Activated CD8-positive, alpha-beta memory T cell treated with anti-CD3 and anti-CD28 coated beads, Interleukin-2, amount 10 ng/mL, durations not matched to agents 7 days and 5 days (primary cell): ENCODE measurements at places on chromosomes 6 and 20.
A peak's percentile ranks its signal among the peaks of the same experiment; 100 is the strongest.

DNA sequence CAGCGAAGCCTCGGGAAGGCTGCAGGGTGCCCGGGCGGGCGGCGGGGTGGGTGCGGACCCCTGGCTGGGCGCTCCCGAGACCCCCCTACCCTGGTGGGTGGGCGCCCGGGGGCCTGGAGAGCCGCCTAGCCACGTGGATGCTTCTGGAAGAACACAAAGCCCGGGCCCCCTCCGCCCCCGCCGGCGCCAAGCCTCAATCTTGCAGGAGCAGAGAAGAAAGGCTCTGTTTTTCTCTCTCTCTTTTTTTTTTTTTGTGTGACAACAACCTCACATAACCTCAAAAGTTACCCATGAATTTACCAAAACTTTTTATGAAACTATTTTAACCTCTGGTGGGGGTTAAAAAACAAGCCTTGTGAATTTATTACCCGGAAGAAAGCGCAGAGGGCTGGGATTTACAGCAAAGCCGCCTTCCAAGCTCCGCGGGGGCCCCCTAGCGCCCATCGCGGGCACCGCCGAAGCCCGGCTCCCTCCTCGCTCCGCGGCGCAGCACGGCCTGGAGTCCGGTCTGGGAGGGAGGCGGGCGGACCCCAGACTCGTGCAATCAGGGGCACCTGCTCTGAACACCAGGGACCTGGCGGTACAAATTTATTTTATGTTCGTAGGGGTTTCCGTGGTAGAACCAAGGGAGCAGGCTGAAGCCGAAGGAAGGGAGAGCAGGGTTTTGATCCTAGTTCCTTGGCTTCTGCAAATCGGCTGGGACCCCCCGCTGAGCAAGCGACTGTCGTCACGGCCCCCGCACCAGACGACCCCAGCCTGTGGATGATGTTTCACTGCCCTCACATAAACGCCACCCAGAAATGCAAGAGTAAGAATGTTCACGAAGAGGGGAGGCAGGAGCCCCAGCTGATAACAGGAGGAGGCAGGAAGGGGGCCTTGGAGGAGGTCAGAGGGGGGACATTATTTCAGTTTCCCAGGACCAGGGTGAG is 58.9 kb downstream of the ZNF831 start:
- DNase-seq, result peak; percentile 82

GRCh38 chr20:4406627-4407026 is 315.1 kb upstream of the PRND start:
- DNase-seq, result no peak

DNA sequence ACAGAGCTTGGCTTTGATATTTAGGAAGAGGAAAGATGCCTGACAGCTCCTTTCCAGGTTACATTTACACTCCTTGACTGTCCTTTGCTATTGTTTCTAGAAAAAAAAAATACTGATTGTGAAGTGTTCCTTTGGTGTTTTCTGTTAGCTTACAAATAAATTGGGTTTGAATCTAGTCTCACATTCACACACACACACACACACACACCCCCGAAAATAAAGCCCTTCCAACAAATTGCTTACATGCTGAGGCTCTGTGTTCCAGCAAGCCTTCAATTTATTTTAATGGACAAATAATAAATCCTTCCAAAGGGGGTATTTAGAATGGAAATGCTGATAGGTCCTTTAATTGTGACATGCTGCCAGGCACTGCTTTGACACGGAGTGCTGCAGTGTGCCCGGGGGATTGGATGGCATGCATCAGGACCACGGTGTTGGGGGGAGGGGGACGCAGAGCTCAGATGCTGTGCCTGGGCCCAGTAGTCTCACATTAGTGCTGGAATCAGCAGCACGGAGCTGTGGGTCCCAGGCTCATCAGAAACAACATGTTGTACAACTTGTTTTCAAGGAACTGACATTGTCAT is 199.9 kb downstream of the CD83 start:
- no peak for DNase-seq

DNA sequence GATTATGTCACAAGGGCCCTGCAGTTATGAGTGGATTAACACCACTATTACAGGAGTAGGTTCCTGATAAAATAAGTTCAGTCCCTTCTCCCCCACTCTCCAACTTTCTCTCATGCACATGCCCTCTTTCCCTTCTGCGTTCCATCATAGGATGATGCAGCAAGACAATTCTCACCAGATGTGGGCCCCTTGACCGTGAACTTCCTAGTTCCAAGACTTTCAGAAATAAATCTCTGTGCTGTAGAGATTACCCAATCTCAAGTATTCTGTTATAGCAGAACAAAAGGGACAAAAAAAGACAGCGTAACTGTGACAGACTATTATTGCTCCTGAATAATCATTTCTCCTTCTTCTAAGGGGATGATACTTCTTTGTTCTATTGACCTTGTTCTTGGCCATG is 33.8 kb upstream of the TMEM244 start:
- no peak for DNase-seq

GRCh38 chr6:121885399-121886152 is 450.1 kb downstream of the GJA1 start:
- no peak for DNase-seq

DNA sequence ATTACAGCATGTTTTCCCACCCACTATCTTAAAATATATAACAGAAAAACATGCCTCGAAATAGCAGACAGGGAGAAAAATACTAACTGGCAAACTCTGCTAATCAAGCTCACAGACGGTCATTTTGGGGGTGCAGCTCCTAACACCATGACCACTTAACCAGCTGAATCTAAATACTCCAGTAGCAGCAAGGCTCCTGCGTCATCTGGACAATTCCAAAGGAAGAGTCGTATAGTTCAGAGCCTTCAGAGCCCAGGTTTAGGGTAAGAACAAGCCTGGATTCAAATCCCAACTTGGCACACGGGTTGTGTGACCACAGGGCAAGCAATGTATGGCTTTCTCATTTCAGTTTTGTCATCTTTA is 81.3 kb upstream of the COL21A1 start:
- DNase-seq, result no peak

DNA sequence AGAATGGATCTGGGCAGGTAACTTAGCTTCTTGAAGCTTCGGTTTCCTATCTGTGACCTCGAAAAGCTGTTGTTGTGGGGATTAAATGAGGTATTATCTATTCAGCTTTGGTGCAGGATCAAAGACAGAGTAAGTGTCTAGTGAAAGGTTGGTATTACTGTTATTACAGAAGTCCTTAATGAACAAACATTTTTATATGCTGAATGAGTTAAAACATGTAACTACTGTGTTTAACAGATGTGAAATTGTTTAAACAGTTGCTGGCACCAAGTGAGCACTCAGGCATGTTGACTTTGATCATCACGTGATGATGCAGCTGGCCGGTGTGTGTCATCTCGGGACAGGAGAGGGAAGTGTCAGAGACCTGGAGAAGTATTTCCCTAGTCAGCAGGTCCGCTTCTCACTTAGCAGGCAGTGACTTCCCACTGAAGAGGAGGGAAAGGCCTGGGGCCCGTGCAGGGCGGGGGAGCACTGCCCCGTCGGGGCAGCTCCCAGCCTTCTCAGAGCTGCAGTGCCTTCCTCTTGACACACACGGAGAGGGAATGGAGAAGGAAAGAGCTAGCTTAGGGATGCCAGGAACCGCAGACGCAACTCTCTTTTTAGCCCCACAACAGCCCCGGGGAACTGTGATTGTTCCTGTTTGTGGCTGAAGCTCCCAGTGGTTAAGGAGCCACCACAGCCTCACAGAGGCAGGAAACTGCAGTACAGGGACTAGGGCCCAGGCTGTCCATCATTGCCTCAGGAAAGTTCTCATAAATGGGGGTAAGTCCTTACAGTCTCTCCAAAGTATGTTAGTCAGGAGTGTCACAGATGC is 18.0 kb downstream of the TUBB2A start:
- no peak for DNase-seq

DNA sequence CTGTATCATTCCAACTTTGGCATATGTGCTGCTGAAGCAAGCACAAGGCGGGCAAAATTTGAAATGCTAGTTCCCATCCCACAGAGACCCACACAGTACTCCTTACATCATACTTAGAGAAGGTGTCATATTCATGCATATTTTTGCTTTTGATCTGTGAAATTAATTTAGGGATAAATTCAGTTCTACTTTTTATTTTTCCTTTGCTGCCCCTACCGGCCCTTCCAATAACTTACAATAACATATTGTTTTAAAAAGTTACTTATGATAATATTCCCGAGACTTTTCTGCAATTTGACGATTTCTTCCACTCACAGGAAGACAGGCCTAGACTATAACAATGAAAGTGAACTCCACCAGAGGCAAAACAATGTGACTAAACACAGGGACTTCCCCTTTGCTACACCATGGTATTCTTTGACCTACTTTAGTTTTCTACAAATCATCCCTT is 35.0 kb downstream of the SESN1 start:
- DNase-seq, result no peak

DNA sequence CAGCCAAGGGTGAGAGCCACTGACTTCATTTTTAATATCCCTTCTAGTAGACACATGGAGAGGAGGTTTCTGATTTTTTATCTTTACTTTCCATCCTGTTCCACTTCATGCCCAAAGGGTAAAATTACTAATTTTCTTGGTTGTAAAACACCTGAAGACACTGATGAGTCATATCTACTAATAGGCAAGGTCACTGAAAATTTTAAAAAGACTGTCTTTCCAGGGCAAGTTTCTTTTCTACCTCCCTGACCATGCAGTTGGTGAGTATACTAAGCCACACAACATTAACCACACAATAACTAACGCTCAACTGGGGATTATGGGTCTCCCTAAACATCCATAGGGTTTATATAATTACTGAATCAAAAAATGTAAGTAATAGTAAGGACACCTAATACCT is 109.6 kb downstream of the KIF6 start:
- no peak for DNase-seq

DNA sequence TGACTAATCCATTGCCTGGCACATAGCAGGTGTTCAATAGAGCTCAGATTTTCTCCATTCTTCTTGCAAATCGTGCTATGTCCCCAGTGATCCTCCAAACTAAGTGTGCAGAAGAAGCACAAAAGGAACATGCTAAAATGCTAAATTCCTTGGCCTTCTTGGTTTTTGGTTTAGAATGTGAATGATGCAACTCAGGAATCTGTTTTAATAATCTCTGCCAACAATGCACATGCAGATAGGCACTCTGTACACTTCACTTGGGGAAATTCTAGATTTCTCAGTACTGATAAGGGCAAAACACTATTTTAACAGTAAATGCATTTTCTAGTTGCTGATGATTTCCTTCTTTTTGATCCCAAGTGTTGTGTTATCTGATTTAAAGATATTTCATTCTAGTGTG is 35.2 kb downstream of the SLC22A1 start:
- no peak for DNase-seq

DNA sequence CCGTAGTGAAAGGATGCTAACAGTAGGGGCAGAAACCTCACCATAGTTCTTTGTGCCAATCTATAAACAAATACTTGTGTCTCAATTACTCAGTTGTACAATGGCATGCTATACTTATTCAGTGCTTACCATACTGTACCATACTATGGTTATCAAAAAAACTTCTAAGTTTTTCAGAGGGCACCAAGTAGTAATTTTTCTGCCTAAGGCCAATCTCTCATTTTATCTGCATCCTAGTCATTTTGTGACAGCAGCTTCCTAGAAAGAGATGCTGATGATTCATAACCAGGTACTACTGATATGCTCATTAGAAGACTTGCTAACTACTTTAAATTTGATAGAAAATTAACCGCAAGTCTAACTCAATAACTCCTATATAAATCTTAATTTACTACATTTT is 42.9 kb downstream of the TMEM244 start:
- DNase-seq, result no peak

DNA sequence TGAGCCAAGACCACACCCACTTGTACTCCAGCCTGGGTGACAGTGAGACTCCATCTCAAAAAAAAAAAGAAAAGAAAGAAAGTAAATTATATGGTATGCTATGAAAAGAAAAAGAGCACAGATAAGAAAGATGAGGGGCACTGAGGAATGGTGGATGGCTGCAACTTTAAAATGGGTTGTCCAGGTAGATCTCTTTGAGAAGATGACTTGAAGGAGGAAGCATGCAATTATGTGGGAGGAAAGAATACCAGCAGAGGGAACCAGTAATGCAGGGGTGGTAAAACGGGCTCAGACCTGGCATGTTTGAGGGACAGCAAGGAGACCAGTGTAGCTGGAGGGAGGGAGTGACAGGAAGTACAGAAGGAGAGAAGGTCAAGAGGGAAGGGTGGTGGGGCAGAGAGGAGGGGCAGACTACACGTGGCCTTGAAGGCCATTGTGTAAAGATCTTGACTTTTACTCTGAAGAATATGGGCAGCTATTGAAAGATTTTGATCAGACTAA is 22.3 kb downstream of the LINC00237 start:
- no peak for DNase-seq

DNA sequence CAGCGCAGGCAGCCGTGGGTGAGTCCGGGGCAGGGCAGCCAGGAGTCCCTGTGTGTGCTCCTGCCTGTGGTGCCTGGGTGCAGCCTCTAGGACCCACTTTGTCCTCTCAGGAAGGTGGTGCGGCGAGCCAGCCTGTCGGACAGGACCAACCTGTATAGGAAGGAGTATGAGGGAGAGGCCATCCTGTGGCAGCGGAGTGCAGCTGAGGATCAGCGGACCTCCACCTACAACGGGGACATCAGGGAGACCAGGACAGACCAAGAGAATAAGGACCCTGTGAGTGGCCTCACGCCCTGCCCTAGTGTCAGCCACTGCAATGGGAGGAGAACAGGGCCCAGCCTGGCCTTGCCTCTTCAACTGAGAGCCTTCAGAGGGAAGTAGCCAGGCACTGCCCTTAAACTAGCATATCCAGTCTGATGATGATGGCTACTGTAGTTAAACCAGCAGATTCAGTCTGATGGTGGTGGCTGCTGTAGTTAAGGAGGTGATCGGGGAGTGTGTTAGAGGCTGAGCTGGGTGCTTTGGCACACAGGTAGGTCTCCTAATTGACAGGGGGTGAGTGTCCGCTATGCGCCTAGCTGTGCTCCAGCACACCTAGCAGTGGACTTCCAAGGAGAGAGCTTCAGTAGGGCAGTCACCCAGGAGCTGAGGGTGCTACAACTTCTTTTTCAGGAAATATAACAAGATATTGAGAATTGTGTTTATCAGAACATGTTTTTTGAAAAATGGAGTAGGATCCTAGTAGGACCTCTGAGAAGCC is 18.1 kb upstream of the FAM83D start:
- no peak for DNase-seq

- DNase-seq, result no peak
These were observed 295.4 kb downstream of the TFAP2C start for GRCh38 chr20:56924292-56925081.

DNA sequence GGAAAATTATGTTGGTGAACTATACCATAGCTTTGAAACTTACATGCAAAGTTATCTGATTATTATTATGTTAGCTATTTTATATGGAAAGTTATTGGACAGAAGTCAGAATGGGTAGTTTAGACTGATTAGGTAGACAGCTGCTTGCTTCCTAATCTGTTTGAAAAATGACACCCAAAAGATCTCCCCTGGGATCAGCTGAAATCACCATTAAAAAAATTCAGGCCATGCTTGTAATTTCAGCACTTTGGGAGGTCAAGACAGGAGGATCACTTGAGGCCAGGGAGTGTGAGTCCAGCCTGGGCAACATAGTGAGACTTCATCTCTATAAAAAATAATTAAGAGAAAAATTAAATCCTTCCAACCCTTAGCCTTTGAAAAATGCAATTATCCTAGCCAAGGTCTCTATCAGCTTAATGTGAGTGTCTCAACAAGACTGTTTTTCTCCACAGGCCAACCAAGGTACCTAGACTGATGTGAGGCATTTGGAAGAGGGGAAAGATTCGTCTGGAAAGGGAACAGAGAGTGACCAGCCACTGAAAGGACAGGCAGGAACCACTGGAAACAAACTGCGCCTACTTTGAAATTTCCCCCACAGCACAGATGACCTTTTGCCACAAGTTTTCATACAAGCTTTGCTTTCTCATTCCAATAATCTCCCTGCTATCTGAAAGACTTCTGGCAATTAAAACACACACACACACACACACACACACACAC is 232.3 kb downstream of the GMPR start:
- no peak for DNase-seq

GRCh38 chr20:57205606-57206219 is 60.7 kb downstream of the BMP7 start:
- DNase-seq, result no peak
